ENCODE measurements at places on chromosomes 7 and 10.
A peak's percentile ranks its signal among the peaks of the same experiment; 100 is the strongest.

DNA sequence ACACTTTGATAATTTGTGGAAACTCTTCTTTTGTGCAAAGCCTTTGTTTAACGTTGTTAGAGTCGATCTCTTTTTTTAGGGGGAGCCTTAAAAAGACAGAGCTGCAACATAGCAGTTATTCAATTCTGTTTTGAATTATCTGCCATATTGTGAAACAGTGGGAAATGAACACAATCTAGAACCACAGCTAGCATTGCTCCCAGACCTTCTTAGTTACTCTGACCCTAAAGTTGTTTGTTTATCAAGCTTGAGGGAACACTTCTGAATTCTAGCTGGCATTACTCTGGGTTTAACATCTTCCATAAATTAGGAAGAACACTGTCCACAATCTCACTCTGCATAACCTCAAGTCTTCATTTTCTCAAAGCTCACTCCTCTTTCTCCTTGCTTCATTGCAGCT is 217.7 kb downstream of the PRKG1 start:
- no peak for DNase-seq

DNA sequence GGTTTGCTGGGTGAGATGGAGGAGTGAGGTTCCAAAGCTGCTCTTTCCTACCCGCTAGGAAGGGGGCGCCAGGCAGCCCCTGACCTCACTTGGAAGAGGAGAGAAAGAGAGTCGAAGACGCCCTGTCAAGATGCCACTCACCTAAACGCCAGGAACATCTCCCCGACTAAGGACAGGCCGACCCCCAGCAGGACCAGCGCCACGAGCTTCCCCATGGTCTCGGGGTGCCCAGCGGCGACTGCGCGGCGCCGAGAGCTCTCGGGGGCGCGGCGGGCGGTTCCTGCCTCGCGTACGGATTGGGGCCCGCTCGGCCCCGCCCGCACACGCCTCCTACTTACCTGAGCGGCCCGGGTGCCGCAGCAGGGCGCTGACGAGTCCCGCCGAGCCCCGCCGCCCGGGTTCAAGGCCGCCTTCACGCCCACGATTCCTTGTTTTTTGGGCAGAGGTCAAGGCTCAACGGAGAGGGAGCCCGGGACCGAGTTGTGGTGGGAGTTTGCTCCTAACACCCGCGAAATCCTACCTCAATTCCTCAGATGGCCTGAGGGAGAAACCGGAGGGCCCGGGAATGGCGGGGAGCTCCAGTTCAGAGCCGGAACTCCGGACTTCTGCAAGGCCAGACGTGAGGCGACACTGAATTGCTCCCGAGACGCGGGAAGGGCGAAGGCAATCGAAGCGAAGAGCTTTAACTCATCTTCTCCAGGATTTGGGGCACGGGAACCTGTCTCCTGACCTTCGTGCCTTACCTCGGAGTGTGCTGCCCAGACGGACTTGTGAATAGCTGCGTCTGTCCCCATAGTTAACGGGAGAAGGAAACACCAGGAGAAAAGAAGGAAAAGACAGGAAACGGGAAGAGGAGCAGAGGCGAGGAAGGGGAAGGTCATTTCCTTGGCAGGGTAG is at the start of gene PON3:
Gene PON3 (minus strand): TSS at position 240 of the 897 bp plus-strand sequence. CDS start 25 bp downstream, at position 215.
- no peak for DNase-seq

- DNase-seq, result no peak
Observed at GRCh38 chr10:93420944-93421825, 60.9 kb downstream of the MYOF start.

- no peak for DNase-seq
Observed at GRCh38 chr7:85055196-85055595, 131.7 kb downstream of the SEMA3D start.

- no peak for DNase-seq
Observed at GRCh38 chr7:25858200-25858524, 293.8 kb upstream of the NFE2L3 start.

DNA sequence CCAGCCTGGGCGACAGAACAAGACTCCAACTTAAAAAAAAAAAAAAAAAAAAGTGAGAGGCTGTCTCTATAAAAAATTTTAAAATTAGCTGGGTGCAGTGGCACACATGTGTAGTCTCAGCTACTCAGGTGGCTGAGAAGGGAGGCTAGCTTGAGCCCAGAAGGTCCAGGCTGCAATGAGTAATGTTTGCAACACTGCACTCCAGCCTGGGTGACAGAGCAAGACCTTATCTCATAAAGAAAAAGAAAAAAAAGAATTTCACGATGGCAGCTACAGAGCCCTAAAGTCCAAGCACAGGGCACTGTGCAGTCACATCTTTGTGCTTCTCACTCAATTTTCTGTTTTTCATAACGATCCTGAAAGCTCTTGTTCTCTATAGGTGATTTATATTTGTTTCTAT is 209.5 kb upstream of the KCTD7 start:
- no peak for DNase-seq

DNA sequence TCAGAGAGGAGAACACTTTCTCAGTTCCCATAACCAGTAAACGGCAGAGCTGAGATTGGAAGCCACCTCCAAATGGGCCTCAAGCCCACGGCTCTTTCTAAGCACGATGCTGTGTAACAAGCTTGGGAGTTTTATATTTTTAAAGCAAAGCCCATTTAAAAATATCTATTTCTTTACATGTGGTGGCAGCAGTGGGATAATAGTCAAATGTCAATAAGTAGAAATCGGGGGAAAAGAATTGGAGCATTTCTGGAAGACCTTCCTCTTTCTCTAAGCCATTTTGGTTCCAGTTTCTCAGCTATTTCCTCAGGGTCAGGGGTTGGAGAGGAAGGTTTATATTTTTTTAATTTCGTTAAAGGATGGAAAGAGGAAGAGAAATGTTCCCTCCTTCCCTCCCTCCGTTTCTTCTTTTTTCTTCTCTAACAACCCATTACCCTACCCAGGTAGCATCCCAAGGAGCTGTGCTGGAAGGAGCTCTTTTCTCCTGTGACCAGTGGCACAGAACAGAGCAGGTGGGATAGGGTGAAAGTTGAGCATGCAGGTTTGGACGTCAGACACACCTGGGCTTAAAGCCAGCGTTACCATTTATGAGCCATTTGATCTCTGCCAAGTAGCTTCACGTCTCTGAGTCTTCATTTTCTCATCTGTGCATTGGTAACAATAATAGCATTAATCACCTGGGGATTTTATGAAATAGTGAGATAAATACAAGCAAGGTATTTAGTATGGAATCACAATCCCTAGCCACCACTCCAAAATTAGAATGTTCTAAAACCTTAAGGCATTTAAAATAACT is 515.7 kb downstream of the RPS24 start:
- DNase-seq, result no peak

GRCh38 chr7:27073076-27073475 is 22.7 kb downstream of the HOXA1 start:
- DNase-seq, result no peak

GRCh38 chr7:50584793-50585408 is 19.7 kb upstream of the DDC start:
- no peak for DNase-seq

DNA sequence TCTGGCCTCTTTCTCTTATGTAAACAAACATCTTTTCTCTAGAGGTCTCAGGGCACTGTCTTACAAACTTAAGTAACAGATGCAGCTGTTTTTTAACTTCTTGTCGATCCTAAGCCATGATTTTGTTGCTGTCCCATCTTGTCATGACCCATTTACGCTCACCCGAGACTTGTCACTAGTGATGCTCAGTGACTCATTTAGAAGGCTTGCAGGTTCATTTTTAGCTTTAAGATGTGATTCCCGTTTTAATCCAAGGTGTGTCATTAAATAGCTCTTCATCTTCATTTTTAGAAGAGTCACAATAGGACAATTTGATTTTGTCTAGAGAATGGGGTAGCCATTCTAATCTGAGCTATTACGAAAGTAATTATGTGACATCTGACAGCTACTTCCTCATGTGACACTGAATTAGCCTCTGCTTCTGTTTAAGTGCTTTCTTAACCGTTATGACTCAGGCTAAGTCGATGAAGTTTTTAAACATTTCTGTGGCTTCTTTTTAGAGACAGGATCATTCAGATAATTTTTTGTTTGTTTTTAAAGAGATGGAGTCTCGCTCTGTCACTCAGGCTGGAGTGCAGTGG is 42.7 kb downstream of the SPDYE5 start:
- DNase-seq, result peak; percentile 29

DNA sequence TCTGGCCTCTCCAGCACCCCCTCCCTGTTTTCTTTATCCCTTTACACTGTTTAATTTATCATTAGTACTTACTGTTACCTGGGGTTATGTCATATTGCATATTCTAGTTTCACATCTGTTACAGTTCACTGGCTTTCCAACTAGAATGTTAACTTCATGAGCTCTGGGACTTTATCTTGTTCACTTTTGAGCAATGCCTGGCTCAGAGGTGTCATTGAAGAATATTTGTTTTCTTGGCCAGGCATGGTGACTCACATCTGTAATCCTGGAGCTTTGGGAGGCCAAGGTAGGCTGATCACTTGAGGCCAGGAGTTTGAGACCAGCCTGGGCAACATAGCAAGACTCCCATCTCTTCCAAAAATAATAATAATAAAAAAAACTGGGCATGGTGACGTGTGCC is 40.7 kb downstream of the LRGUK start:
- no peak for DNase-seq

- DNase-seq, result no peak
Observed at GRCh38 chr10:88439932-88440331, 143.2 kb downstream of the RNLS start.

GRCh38 chr7:11895337-11895736 is 63.3 kb upstream of the THSD7A start:
- no peak for DNase-seq

DNA sequence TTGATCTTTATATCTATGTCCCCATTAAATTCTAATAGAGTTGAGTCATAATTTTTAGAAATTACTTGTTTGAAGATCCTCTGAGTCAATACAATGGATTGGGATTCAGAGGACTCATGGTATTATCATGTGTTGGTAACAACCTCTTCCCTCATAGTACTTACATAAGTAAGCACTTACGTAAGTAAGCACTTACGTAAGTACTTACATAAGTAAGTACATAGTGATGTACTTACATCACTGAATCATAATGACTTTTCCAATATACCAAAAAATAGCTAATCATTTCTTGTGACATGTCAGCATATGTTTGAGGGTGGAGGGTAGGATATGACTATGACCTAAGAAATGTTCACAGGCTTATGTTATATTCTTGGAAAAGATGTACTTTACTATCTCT is 740.5 kb downstream of the SORCS1 start:
- DNase-seq, result peak; percentile 67

- peak; percentile 96 for DNase-seq
Observed at GRCh38 chr7:101121991-101122932, 4.6 kb upstream of the SERPINE1 start.

DNA sequence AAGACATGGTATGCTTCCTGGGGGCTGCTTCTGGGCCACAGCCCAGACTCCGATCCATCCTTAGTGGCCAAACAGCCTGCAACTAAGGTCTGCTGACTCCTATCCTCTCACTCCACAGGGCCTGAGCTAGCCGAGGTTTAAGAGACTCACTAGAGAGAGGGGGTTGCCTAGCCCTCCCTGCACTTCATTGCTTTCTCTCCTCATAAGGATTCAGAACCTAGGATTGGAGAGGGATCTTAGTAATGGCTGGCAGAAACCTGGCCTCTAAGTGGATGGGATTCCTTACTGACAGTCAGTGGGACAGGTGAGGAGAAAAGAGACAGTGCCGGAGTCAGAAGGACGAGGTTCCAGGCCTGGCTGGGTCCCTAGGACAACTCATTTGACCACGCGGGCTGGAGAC is 8.2 kb upstream of the DDIT4 start:
- no peak for DNase-seq

DNA sequence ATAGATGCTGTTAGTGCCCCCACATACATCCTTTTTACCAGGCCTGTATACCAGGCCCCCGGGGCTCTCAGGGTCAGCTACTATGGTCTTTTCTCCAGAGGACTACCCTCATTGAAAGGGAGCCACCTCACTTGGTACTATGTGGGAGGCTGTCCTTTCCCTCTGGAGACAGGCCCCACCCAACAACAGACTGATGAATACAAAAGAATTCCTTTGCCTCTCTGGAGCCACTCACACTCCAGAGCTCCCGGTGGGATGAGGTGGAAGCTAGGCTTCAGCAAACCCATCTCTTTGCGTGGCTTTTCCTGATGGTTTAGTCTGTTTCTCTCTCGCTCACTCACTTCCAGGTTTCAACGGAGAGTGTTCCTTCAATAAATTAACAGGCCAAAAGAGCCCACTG is 30.3 kb downstream of the ANKMY2 start:
- DNase-seq, result no peak

DNA sequence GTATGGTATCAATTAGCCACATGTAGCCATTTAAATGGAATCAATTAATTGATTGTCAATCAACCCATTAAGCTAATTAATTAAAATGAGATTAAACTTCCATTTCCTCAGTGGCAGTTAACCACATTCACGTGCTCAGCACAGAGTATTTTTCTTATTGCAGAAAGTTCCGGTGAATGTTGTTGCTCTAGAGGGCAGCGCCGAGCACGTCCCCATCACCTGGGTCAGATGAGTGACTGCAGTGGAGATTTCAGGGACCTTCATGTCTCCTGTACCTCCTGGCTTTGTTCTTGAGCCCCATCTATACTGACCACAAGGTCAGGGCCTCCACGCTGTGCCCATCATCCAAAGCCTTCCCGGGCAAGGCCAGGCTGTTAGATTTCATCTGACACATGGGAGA is 168.8 kb upstream of the MKI67 start:
- DNase-seq, result no peak

- DNase-seq, result no peak
Observed at GRCh38 chr10:103658049-103658577, 164.6 kb downstream of the NEURL1 start.

GRCh38 chr10:11509036-11509435 is 102.4 kb downstream of the USP6NL start:
- no peak for DNase-seq

- no peak for DNase-seq
Observed at GRCh38 chr7:132351954-132352499, 224.2 kb downstream of the PLXNA4 start.

GRCh38 chr10:128014236-128014635 is 107.3 kb downstream of the PTPRE start:
- no peak for DNase-seq

DNA sequence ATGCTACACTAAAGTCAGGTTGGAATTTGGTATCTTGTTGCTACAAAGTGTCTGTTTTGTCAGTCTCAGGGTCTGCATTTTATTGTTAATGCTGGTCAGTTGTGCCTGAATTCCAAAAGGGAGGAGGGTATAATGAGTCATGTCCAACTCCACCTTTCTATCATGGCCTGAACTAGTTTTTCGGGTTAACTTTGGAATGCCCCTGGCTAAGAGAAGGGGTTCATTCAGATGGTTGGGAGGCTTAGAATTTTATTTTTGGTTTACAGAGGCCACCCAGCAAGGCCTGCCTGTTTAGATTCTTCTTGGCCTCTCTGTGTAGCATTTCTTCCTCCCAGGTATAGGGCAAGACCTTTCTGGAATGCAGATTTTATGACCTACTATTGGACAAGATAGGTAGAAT is 93.2 kb downstream of the SKIDA1 start:
- no peak for DNase-seq
